ENCODE measurements at places on chromosomes 2 and 18.

DNA sequence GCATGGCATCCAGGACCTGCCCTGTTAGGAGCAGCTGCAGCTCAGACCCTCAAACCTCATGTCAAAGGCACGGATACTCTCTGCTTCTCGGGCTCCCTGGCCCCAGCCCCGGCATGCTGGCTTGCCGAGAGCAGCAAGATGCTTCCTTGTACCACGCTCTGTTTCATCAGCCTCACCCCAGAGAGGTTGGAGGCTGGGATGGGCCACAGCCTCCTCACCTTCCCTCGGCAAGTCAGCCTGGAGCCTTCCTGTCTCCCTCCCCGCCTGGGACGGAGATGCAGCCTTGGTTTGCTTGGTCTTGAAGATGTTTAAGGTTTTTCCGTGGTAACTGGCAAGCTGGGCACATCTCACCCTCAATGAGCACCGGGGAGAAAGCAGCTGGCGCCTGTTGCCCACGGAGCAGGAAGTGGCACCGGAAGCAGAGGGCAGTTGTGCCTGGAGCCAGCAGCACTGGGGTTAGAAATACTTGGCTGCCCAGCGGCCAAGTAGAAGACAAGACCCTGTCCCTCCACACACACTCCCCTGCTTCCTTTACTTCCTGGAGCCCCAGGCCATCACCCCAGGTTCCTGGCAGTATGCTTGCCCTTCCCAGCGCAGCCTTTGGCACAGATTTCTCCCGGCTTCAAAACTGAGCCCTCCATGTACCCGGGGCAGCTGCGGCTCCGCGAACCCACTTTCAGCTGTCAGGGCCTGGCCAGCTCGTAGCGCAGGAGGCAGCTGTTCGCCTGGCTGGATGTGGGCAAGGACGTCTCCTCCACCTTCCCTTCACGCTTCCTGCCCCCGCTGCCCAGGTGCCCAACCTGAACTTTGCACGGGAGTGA lies 17.4 kb downstream of the FBLN7 start:
- no peak for DNase-seq

GRCh38 chr2:208142925-208143799 lies 2.8 kb downstream of the CRYGB start:
- DNase-seq, result no peak

GRCh38 chr2:73279852-73280251 lies 4.4 kb downstream of the FBXO41 start:
- DNase-seq, result no peak

GRCh38 chr2:46849721-46850556 lies 65.7 kb downstream of the MCFD2 start:
- peak; percentile 93 for DNase-seq

DNA sequence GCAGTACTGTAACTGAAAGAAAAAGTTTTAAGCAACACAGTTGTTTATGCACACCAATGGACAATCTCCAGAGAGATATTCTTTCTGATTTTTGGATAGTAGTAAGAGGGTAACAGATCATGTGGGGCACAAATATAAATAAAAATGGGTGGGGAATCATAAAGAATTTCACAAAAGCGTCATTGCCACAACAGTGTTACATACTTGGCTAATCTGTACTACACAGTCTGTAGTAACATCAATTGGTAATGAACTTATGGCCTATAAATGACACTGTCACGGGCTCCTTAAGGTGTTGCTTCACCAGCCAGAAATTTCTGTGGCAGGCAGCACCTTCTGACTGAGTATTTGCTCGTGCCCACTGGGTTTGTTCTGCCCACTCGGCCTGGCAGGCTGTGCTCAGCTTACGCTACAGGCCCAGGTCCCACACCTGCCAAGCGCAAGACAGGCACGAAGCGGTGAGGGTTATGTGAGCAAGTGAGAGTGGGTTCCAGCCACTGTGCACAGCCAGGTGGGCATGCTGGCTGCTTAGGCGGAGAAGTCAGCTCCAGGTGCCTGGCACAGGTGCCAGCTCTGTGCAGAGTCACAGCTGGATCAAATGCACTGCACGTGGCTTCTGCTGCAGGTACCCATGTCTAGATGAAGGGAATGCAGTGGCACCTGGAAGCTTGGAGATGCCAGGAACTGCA lies 532.5 kb upstream of the SLC39A10 start:
- no peak for DNase-seq

- DNase-seq, result peak; percentile 94
Measured at GRCh38 chr2:88016086-88016959, at the start of gene RNU2-63P. Gene RNU2-63P, minus strand, starts transcription at chr2:88016547.

DNA sequence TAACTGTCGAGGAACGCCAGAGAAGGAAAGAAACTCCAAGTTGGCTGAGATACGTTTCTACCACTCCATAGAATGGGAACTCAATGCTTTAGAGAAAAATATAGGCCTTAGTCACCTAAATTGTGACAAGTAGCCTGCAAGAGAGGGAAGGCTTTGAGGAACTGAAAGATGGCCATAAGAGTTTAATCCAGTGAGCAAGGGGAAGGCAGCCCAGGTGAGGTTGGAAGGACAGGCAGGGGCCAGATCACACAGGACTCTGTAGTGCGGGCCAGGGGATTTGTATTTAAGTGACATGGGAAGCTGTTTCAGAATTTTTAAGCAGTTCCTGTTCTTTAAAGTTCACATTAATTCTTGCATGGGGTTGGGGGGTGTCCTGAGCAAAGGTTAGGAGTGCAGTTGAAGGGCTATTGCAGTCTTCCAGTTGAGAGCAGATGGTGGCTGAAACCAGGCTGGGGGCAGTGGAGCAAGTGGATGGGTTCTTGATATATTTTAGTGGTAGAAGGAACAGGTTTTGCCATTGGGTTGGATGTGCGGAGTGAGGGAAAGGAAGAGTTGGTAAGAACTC lies 138.9 kb upstream of the PELI1 start:
- no peak for DNase-seq

DNA sequence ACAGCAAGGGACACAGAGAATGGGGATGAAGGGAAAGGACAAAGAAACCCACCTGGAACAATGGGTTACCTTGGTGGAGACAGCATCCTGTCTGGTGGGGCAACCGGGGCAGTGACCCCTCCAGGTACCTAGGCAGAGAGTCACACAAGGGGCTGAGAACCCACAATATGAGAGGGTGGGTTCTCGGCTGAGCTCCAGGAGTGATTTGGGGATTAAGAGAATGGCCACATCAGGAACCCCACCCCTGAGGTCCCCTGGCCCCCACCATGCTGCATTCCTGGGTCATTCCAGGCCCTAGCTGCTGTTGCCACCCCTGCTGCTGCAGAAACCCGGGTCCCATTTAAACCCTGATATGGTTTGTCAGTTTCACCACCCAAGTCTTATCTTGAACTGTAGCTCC lies 172.3 kb downstream of the RTP5 start:
- DNase-seq, result no peak

DNA sequence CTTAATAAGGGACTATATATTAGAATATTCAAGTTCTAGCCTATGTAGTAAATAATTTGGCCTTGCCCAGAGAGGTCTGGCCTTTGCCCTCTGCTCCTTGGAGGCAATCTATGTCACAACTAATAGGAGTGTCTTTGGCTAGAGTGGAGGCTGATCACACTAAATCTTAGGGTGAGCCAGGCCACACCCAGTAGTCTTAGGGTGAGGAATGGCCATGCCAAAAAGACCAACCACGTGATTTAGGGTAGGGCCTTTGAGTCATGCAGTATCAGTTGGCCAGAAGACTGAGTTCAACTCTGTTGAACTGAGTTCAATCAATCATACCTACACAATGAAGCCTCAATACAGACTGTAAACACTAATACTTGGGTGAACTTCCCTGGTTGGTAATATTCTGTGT lies 26.0 kb upstream of the FLACC1 start:
- DNase-seq, result no peak

DNA sequence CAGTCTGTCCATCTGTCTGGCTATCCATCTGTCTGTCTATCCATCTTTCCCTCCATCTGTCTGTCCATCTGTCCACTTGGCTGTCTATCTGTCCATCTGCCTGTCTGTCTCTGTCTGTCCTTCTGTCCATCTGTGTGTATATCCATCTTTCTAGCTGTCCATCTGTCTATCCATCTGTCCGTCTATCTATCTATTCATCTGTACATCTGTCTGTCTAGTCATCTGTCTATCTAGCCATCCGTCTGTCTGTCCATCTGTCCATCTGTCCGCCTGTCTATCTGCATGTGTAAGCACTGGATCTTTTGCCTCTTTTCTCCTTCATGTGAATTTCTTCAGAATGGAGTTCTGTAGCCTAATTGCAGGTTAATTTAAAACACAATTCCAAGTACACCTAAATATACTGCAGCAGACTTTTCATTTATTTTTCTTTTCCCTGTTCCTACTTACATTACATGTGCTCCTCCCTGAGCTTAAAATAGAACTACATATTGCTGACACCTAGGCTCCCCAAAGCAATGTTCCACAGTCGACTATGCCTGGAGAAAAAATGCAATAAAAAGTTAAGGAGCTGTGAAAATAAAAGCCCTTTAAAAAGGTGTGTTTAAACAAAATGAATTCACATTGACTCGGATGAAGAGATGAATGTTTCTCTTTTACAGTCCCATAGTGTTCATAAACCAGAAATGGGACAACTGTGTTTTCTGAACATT lies 37.4 kb upstream of the TXNDC2 start:
- no peak for DNase-seq

DNA sequence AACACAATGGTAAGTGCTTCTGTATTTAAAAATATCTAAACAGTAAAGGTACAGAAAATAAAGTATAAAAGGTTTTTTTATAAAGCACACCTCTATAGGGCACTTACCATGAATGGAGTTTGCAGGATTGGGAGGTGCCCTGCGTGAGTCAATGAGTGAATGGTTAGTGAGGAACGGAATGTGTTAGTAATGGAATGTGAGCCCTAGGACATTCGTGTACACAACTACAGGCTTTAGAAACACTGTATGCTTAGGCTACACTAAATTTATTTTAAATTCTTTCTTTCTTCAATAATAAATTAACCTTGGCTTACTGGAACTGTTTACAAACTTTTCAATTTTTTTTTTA lies 337.9 kb upstream of the SLC39A10 start:
- peak; percentile 63 for DNase-seq

DNA sequence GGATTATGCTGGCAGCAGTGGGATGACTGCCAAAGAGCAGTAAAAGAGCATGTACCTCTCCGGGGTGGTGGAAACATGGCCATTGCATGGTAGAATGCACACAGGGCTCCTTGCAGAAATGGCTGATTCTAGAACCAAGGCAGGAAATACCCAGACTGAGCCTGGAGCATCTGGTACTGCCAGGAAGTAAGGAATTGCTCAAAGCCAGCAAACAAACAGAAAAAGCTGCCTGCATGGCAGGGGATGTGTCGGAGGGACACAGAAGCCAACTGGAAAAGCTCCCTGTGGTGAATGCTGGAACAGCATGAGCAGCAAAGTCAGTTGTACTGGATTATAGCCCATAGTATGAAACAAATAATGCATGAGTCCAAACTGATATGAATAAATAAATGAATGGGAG lies 78.0 kb upstream of the NFATC1 start:
- peak; percentile 17 for DNase-seq

- DNase-seq, result no peak
Measured at GRCh38 chr2:216634370-216635148, 1.3 kb downstream of the IGFBP2 start.

DNA sequence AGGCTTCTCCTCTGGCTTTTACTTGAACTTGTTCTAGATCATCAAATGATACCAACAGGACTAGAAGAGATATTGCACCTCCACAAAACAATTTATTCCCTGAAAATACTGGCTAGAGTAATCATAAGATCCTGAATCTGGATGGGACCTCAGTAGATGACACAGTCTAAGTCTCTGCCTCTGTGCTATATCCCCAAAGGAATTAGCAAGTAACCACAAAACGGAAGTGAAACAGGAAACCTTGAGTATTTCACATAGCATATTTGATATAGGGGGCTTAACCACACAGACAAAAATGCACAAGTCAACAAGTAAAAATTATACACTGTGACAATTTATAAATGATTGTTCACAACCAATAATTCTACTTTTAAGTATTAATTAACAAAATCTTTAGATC lies 456.9 kb upstream of the TNP1 start:
- peak; percentile 72 for DNase-seq

GRCh38 chr2:169159686-169160085 lies 90.3 kb downstream of the DHRS9 start:
- DNase-seq, result no peak

- no peak for DNase-seq
Measured at GRCh38 chr2:217271813-217272212, 411.9 kb upstream of the TNP1 start.

DNA sequence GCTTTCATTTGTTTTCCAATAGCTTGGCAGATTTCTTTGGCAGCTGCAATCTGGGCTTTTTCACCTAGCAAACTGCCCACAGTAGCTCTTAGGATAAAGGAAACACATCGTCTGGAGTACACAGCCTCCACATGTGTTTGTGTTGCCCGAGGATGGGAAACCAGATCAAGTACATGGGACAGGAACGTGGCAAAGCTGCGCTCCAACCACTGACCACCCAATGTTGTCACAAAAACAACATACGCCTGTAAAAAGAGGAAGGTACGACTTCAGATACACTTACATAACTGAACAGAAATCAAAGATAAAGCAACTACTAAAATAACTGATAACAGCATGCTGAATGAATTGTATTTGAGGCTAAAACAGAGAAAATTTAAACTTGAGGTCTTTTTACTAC lies 15.5 kb downstream of the HEATR5B start:
- no peak for DNase-seq

- peak; percentile 48 for DNase-seq
Measured at GRCh38 chr2:181183878-181184542, 203.6 kb downstream of the UBE2E3 start.

DNA sequence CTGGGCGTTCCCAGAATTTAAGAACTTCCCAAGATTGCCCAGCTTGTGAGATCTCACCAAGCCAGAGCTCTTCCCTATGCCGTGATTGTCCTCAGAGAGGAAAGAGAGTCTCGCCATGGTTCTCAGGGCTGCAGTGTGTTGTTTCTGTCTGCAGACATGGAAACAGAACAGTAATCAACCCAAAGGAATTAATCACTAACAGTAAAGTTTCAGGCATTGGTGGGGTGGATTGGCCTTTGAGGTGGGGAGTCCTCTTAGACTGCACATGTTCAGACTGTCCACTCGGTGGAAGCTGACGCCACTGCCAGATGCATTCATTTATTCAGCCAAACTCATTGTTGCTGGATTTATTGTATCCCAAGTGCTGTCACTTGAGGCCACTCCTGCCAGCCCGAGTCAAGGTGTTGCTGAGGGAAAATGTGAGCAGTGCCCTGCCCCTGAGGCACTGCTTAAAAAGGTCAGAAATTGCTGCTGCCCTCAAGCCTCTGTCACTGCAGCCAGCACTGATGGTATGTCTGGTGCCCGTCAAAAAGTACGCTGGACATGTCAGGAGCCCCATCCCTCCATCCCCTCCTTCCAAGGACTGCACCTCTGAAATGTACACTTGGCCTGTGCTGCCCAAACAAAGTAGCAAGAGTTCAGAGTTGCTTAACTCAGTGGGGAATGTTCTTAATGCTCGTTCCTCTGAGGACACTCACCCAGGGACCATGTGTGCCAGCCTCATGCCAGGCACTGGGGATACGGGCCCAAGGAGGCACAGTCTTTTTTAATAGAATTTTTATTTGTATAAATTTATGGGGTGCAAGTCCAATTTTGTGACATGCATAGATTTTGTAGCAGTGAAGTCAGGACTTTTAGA lies 201.0 kb downstream of the GLI2 start:
- no peak for DNase-seq

GRCh38 chr2:176157499-176158185 lies 535 bp downstream of the HOXD3 start:
- no peak for DNase-seq

Measured in fibroblast of pulmonary artery (primary cell).